Hypothalamus (tissue), 51 donors: ENCODE measurements at places on chromosomes 2 and 18.

DNA sequence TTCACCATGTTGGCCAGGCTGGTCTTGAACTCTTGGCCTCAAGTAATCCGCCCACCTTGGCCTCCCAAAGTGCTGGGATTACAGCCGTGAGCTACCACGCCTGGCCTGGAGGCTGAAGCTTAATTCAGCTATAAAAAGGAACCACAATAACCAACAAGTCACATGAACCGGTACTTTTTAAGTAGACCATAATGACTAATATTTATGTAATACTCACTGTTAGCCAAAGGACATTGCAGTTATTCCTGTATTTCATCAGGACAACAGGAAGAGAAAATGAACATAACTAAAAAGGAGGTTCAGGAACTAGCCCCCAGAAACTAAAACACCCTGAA is 49.0 kb upstream of the TMEM87B start:
- no peak for DNase-seq

DNA sequence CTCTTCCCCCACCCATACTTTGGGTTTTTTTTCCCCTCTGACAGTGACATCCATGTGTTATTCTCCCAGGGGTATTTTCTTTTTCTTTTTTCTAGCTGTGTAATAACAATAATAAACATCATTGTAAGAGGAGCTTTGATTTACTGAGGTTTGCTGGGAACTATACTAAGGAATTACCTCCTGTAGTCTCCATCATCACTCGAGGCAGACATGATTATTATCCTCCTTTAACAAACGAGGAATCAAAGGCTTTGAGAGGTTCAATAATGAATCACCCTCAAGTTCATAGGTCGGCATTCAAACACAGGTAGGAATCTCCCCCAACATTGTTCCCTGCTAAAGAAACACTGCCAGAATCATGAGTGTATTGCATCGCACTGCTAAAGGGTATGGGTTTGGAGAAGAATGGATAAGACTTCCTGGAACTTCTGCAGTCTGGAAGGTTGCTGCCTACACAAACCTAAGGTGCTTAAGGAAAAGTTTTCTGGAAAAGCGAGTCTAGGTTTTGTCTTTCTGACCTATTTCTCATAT is 260.2 kb upstream of the SESTD1 start:
- no peak for DNase-seq

DNA sequence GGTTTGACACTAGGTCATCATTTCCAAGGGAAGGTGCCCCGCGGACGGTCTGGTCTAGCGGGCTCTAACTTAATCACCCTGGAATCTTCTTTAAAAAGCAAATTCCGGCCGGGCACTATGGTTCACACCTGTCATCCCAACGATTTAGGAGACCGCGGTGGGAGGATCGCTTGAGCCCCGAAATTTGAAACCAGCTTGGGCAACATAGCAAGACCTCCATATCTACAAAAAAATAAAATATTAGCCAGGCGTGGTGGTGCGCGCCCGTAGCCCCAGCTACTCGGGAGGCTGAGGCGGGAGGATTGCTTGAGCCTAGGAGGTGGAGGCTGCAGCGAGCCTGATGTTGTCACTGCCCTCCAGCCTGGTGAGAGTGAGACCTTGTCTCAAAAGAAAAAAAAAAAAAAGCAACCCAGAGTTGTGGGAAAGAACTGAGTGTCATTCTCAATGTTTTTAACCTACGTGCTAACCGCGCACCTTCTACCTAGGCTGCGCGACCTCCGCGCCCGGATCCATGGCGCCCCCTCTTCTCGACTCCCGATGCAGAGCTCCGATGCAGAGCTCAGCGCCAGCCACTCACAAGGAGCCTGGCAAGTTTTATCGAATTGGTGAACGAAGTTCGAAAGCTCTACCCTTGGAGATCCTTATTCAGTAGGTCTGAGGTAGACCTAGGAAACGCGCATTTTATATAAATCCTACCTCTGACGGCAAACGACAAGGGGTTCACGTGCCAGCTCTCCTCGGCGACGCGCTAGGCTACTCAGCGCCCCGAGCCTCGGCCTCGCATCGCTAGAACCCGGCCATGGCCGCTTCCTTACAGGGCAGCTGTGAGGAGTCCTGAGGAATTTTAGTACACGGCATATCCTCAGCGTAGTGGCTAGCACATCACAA is 888 bp upstream of the TWSG1 start:
- DNase-seq = no peak

- DNase-seq = no peak
Observed at GRCh38 chr18:55763298-55763697, 175.3 kb upstream of the TCF4 start.

GRCh38 chr2:26363323-26363722 is 16.7 kb upstream of the ADGRF3 start:
- DNase-seq = no peak

DNA sequence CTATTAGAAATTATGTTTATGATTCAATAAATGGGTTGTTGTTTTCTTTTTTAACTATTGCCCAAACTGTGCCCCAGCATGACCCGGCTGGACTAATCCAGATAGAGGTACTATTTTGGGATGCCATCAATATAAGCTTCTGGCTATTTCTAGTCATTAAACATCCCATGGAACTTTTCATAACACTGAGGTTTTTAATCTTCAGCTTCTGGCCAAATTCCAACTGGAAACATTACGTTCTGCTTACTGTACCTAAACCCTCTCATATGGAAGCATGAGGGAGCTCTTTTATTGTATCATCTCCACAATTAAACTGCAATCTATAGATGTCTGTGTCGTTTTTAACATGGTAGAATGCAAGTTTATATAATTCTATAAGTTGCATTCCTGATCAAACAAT is 674.7 kb downstream of the ARHGAP15 start:
- DNase-seq = no peak

GRCh38 chr2:7025082-7025481 is 107.9 kb downstream of the RNF144A start:
- DNase-seq = no peak

DNA sequence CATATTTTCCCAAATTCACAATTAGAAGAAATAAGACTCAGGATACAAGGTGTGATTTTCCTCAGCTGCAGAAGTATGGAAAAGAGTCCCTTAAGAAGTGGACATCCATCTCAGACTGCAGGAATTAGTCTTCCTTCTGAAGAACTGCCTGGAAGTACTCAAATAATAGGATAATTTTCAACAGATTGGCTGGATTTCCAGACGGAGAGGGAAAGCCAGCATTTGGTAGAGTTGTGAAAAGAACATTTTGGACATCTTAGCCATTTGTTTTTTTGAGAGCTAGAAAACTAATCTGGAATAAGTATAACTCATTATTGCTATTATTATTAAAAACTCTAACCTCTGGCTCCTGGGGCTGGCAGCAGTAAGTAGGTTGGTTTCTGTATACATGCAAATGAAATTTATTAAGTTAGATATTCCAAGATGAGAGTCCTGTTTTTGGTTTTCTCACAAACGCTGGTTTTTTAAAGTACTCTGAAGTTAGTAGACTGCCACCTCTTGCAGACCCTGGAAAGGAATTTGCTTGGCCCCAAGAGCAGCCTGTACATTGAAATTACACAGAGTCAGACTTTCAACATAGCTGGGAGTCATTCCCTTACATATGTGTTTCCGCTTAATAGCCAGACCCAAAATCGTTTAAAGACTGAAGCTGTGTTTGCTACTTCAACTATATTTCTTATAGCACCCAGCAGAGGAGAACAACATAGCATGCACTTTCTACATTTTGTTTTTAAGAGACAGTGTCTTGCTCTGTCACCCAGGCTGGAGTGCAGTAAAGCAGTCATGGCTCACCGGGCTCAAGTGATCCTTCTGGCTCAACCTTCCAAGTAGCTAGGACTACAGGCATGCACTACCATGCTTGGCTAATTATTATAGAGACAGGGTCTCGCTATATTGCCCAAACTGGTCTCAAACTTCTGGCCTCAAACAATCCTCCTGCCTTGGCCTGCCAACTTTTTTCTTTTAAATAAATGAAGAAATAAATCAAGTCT is 142.4 kb downstream of the THADA start:
- no peak for DNase-seq

GRCh38 chr18:78939105-78939504 is 40.5 kb upstream of the SALL3 start:
- DNase-seq = no peak

DNA sequence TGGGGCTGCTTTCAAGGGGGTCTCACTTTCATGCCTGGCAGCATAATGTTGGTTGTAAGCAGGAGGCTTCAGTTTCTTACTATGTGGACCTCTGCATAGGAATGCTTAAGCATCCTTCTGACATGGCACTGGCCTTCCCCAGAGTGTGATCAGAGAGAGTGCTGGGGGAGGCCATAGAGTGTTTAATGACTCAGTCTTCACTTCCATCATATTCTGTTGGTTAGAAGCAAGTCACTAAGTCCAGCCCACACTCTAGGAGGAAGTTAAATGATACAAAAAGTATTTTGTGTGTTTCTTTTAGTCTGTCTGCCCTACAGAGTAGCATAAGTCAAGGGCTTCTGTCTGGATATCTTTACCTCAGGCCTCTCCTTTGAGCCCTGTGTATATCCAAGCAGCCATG is 64.9 kb downstream of the GALNT1 start:
- no peak for DNase-seq

GRCh38 chr2:172612051-172612450 is 56.2 kb downstream of the PDK1 start:
- DNase-seq = no peak

- DNase-seq = no peak
Observed at GRCh38 chr18:23938901-23939341, 75.6 kb upstream of the TTC39C start.

DNA sequence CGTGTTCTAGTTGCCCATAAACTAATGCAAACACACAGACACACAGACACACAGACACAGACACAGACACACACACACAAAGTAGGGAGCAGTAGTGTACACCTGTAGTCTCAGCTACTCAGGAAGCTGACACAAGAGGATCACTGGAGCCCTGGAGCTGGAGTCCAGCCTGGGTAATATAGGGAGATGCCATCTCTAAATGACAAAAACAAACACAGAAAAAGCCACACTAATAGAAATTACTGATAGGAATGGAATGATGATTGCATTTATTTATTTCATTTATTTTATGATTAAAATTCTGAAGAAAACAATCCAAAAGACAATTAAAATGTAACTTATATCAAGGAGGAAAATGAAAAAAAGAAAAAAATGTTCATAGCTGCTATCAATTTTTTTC is 30.8 kb downstream of the TCF4 start:
- no peak for DNase-seq

- no peak for DNase-seq
Observed at GRCh38 chr2:240520130-240520973, 37.4 kb downstream of the ANKMY1 start.

- no peak for DNase-seq
Observed at GRCh38 chr2:205937211-205937610, 148.8 kb downstream of the INO80D start.

GRCh38 chr2:122643725-122644329 is 888.4 kb downstream of the TSN start:
- DNase-seq = no peak

DNA sequence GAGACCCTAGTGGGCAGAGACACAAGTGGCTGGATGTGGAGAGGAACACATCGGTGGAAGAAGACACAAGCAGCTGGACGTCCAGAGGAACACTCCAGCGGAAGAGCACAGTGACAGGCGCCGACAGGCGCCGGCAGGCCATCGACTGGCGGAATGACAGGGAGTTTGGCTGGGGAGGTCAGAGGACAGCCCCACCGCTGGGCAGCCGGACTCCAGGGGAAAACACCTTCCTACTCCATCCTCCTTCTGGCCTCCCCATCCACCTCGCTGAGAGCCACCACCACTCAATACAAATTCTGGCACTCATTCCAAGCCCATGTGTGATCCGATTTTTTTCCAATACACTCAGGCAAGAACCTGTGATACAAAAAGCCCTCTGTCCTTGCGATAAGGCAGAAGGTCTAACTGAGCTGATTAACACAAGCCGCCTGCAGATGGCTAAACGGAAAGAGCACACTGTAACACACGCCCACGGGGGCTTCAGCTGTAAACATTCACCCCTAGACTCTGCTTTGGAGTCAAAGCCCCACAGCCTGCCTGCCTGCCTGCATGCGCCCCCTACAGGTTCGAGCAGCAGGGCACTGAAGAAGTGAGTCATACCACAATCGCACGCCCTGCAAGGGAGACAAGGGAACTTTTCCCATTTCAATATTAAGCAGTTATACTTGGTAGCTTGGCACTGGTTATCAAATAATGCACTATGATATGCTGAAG is 50.2 kb upstream of the LRP1B start:
- DNase-seq = no peak

DNA sequence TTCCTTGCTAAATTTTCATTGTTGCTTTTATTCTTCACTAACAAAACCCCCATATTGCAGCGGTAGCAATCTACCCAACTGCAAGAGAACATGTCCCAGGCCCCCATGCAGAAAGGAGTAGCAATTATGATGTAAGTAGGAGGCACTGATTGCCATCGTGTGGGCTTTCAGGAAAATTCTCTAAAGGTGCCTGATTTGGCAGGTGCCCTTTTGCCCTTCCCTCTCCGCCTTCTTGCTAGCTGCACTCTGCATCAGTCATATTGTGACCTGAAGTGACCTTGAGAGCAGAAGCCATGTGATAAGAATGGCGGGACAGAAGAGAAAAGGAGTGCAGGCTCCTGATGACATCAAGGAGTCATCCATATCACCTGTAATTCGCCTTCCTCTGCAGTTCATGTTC is 112.1 kb downstream of the NCKAP5 start:
- DNase-seq = no peak

GRCh38 chr18:48460929-48461583 is 51.9 kb upstream of the ZBTB7C start:
- DNase-seq = no peak

DNA sequence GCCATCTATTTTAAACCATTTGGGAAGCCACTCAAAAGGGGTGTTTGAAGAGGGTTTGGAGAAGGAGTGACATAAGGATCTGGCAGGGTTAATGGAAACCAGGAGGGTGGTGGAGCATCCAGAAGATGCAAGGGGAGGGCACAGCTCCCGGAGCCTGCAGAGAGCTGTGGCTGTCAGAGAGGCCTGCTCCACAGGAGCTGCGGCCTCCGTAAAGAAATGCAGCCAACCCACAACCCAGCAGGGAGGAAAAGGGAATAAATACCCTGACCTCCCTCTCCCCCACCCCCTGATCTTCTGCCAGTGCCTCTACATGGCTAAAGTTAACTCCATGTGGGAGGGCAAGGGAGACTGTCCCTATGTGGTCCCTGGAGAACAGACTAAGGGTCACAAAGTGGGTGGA is 567.1 kb upstream of the POU3F3 start:
- no peak for DNase-seq

DNA sequence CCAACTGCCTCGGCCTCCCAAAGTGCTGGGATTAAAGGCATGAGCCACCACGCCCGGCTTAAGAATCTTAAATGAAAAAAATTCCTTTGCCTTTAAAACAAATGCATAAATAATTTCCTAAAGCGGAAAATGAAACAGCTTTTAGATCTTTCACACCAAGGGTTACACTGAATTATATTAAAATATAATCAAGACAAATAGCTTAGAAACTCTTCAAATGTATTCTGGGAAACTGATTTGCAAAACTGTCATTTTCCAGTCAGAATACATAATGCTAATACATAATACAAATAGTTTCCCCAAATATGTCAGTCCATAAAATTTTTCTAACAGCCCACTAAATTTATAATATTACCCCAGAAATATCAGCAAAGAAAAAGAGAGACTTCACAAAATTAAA is 68.3 kb upstream of the PGAP1 start:
- no peak for DNase-seq
